Nucleus accumbens (tissue), 56 donors: ENCODE measurements at places on chromosomes 2 and 18.

GRCh38 chr2:96260387-96261260, 5.2 kb downstream of the TMEM127 start:
- no peak for DNase-seq

GRCh38 chr2:207320381-207321159, 154.8 kb upstream of the KLF7 start:
- no peak for DNase-seq

- no peak for DNase-seq
These were observed 35.8 kb downstream of the IMPA2 start for GRCh38 chr18:12017081-12017480.

DNA sequence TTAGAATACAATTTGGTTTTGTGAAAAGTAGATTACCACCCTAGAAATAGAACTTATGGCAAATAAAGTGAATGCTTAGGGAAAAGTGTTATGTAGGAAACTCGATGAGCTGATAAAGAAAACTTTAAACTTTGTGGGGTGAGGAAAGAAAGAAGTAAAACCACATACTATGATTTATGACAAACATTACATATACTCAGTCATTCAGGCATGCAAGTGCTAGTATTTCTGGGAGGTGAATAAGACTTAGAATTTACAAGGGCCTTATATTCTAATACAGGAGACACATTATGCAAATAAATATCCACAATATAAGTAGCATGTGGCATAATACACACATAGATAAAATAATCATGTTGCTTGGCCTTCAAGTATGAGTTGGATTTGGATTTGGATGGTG, 618.1 kb downstream of the XIRP2 start:
- DNase-seq = no peak

- no peak for DNase-seq
These were observed 94.1 kb downstream of the FAM161A start for GRCh38 chr2:61759718-61760117.

DNA sequence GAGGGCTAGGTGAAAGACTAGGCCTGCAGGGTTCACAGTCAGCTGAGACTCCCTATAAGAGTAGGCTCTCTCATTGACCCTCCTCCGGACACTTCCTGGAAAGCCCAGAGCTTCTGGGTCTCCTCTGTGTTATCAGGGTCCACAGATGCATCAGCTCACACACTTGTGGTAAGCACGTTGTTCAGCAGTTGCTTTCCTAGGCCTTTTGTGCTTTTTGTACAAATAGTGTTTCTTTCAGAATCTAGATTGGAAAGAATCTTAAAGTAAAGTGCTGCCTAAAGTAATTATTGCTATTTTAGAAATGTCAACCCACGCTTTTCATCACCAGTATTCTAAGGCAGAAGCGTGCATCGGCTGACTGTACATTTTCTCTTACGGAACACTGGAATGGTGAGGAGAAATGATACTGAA, 15.5 kb downstream of the SLC9A2 start:
- no peak for DNase-seq

DNA sequence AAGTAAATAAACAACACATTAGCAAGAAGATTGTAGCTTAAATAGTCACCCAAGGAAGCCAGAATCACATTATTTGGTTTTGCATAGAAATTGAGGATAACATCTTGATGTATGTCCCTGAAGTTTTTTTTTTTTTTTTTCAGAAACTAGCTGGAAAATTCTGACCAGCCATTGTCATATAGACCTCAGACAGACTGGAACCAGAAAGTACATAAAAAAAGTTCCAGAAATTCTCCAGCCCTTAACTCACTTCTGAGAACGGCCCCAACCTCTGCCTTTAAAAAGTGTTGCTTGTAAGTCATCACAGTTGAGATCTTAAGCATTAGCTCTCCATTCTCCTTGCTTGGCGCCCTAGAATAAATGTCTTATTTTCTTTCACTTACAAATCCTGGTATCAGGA, 350.5 kb downstream of the CCDC85A start:
- no peak for DNase-seq
